ENCODE measurements at places on chromosomes 12 and 14.

DNA sequence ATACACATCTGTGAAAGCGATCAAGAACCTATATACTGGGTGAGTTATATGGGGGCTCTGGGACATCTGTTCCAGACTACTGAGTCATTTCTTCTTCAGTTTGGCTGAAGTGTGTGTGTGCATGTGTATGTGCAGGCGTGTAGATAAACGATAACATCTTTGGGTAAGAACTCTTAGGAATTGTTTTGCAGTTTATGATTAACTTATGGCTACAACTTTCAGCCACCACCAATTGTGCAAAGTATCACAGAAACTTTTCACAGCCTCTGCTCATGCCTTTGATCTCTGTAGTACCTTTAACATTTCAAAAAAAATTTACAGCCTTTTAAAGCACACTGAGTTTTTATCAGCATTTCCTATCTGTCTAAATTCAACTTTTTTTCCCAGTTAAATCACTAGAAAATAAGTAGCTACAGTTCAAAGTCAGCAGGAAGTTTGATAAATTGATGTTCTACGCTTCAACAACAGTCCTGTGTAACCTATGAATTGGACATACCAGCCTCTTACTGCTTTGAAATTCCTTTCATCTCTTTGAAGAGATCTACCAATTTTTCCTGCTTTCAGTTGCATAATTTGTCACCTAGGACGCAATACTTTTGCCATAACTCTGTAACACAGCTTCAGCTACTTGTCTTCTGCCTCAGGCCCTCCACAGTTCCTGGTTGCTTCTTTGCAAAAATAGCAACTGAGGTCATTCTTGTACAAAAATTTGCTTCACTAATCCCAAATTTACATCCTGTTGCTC lies 43.0 kb downstream of the PPM1H start:
- DNase-seq, result no peak

- no peak for DNase-seq
These were observed 222.5 kb upstream of the ARHGAP5 start for GRCh38 chr14:31854508-31855075.

DNA sequence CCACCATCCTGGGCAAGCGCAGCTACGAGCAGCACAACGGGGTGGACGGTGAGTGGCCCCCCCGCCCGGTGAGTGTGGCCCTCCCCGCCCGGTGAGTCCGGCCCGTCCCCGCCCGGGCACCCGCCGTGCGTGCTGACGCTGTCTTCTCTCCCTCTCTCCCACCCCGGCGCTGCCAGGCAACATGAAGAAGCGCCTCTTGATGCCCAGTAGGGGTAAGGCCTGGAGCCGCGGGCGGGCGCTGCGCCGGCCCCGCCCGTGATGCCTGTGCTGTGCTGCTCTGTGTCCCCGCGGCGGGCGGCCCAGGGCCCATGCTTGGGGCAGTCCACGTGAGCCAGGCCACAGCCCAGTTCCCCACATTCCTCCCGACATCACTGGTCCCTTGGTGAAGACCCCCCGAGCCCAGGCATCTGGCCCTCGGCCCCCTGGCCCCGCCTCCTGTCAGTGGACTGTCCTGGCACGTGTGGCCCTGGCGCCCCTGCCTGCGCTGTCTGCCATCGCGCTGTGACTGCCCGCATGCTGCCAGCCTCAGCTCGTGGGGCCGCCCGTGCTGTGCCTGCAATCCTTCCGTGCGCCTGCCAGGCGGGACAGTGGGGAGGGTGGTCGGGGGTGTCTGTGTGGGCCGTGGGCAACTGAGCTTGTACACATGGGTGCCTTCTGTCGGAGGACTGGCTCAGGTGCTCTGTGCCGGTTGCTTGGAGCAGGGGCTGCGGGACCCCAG lies 7.9 kb upstream of the CRIP2 start:
- DNase-seq, result no peak

- DNase-seq, result no peak
These were observed 11.4 kb downstream of the GPR19 start for GRCh38 chr12:12684375-12685106.

GRCh38 chr14:39665075-39665475 lies 232.8 kb upstream of the FBXO33 start:
- DNase-seq, result no peak

DNA sequence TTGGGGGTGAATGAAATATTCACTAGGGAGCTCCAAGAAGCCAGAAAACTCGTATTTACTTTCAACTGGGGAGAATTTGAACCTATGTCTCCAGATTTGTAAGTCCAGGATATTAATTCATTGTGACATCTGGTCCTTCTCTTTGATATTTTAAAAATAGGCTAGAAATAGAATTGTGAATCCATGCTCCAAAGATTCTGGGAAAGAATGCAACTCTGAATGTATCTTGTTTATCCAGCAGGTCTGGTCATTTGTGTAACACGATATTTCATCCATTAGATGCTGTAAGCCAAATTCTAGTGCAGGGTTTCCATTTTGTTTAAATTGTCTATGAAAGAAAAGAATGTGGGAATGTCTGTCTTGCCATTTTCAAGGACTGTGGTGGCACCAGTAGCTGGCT lies 334.7 kb downstream of the BMP4 start:
- DNase-seq, result no peak

GRCh38 chr14:96138241-96138640 lies 66.4 kb upstream of the BDKRB2 start:
- no peak for DNase-seq

DNA sequence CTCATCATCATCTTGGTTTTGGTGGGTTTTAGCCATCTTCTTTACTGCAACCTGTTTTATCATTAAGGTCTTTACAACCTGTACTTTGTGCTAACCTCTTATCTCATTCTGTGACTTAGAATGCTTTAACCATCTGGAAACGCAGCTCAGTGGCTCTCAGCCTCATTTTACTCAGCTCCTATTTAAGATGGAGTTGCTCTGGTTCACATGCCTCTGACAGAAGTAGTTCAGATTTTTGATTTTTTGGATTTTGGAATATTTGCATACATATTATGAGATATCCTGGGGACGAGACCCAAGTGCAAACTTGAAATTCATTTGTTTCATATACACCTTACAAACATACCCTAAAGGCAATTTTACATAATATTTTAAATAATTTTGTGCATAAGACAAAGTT lies 10.7 kb downstream of the SLC38A1 start:
- no peak for DNase-seq

DNA sequence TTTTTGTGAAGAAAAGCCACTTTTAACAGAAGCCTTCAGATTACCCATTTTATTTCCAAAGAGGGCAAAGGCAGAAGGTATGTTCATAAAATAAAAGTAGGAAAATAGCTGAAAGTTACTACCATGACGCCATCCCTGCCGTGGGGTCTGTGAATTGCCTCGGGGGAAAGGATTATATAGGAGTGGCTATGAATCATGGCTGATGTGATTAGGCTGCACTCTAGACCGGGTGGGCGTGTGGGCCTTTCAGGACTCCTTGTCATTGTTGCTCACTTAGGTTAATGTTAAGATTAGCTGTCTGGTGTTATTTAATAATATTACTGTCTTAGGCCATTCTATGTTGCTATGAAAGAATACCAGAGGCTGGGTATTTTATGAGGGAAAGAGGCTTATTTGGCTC lies 195.5 kb downstream of the EGLN3 start:
- DNase-seq, result no peak

GRCh38 chr12:124769163-124769530 lies 94.5 kb downstream of the SCARB1 start:
- no peak for DNase-seq

- DNase-seq, result no peak
These were observed 14.3 kb upstream of the CHURC1 start for GRCh38 chr14:64899958-64900357.

GRCh38 chr14:53621433-53621832 lies 335.2 kb downstream of the BMP4 start:
- no peak for DNase-seq

- DNase-seq, result no peak
These were observed 91.3 kb downstream of the KCNA5 start for GRCh38 chr12:5134861-5135525.

DNA sequence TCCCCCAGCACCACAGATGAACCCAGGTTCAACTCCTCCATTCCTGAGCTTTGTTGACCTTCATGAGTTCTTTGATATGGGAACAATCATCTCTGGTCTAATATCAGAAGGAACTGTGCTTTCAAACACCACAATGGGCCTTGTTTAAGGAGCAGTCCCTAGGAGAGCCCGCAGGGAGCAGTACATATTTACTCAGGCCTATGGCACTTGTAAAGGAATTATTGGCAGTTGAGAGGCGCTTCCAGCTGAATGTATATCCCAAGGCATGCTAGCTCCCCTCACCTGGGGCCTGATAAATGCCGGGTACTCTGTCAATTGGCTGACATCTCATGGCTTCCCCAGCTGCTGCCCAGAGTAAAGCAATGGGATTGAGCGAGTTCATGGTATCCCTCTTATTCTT lies 76.2 kb downstream of the ZFP36L1 start:
- DNase-seq, result no peak

GRCh38 chr12:13436696-13437391 lies 240.3 kb downstream of the EMP1 start:
- DNase-seq, result no peak

DNA sequence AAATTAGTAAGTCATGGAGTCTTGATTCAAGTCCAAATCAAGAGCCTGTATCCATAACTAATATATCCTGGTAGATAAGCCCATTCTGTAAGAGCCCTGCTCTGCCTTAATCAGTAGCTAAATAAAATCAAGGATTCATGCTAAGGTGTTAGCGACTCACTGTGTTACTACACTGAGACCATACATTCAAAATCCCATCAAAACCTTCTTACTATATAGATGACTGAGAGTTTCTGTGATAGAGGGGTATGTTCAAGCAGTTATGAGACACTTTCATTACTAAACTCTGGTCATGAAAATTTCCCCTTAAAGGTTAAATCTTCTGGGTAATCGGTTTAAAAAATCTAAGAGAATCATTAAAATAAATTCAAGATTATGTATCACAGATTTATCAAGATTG lies 78.5 kb downstream of the MDGA2 start:
- no peak for DNase-seq

DNA sequence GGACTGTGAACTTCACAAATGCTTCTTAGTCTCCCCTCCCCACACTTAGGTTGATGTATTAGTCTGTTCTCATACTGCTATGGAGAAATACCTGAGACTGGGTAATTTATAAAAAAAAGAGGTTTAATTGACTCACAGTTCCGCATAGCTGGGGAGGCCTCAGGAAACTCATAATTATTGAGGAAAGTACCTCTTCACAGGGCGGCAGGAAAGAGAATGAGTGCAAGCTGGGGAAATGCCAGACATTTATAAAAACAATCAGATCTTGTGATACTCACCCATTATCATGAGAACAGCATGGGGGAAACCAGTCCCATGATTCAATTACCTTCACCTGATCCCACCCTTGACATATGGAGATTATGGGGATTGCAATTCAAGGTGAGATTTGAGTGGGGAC lies 178.8 kb downstream of the SLC38A4 start:
- no peak for DNase-seq

GRCh38 chr12:50018968-50019367 lies 6.3 kb downstream of the RACGAP1 start:
- no peak for DNase-seq

GRCh38 chr14:99562856-99563748 lies 40.9 kb downstream of the CCDC85C start:
- no peak for DNase-seq

DNA sequence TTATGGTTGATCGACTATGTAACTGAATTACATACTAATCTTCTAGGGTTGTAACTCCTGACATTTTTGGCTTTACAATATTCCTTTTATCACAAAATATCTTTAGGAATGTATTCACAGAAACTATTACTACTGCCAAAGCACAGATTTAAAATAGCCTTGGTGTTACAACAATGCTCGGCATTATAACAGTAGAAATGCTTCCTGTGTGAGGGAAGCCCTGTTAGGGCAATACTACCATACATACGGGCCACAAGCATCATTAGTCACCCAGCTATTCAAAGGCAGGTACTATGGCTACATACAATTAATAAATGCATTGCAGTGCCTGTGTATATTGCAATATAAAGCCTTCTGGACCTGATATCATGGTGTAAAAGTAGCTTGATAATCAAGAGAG lies 517.8 kb downstream of the C12orf50 start:
- DNase-seq, result no peak

DNA sequence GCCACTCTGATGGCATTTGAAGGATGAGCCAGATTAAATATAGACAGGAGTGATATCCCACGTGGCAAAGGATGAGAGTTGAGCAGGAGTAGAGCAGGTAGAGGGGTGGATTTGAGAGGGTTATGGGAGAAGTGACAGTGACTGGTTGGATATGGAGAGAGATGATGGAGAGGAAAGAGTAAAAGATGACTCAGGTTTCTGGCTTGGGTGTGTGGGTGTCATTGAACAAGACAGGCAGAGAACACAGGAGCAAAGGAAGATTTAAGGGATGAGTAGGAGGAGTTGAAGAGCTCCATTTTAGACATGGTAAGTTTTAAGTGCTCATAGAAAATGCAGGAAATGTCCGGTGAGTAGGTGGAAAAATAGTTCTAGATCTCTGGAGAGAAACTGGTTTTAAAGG lies 136.9 kb downstream of the EGLN3 start:
- no peak for DNase-seq

DNA sequence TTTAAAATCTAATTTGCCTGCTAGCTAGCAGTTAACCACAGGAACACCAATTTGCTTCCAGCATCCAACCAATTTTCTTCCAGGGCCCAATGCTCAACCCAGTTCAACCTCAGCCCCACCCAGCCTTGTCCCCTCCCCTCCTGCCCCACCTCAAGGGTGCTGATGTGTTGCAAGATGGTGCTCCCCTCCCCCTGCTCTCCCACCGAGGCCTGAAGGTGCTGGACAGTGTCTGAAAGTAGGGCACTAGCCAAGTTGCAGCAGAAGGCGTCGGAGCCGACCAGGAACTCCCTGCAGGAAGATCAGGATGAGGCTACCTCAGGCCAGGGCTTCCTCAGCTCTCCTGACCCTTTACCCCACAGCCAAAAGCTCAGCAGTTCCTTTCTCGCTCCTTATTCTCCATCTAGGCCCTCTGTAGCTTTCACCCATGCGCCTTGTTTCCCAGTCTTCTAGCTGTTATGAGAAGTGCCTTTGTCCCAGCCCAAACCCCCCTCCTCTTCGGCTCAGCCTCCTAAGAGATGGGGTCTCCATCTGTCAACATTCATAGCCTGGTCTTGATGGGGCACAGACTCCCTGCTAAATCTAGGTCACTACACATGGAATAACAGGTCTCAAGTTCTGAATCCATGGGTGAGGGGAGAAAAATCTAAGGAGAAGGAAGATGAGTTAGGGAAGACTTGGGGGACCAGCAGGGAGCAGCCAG lies 3.6 kb downstream of the STAT6 start:
- DNase-seq, result no peak

All from activated T-helper 1 cell treated with Interleukin-2 at 50 U/mL for 16 hours (primary cell).